Activated T-helper 2 cell treated with anti-CD3 and anti-CD28 coated beads, Interferon-gamma antibody, Interleukin-2, Interleukin-4, amounts not matched to agents 10 μg/mL and 5 μg/mL and 100 μg/mL, durations not matched to agents 14 hours and 24 hours and 36 hours (primary cell): ENCODE measurements at places on chromosomes 16 and 17. TPM values are rescaled to one million over a fixed set of nuclear protein-coding genes. Genes with fewer than 3 reads are reported as not detected.

DNA sequence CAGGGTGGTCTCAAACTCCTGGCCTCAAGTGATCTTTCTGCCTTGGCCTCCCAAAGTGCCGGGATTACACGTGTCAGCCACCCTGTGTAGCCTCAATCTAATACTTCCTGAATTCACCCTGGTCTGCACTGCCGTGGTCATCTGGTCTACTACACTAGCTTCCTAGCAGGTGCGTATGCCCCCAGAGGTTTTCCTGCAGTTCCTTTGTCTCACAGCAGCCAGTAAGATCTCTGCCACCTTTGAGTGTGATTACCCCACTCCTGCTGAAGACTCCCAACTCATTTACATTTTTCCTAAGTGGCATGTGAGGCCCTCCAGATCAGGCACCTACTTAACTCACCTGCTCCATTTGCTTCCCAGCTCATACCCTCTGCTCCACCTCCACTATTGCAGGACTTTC is 5.1 kb upstream of the DDX19A start:
- DNase-seq = no peak

DNA sequence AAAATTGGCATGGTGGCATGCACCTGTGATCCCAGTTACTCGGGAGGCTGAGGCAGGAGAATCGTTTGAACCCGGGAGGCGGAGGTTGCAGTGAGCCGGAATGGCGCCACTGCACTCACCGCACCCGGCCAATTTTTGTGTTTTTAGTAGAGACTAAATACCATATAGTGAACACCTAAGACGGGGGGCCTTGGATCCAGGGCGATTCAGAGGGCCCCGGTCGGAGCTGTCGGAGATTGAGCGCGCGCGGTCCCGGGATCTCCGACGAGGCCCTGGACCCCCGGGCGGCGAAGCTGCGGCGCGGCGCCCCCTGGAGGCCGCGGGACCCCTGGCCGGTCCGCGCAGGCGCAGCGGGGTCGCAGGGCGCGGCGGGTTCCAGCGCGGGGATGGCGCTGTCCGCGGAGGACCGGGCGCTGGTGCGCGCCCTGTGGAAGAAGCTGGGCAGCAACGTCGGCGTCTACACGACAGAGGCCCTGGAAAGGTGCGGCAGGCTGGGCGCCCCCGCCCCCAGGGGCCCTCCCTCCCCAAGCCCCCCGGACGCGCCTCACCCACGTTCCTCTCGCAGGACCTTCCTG is at the start of gene HBQ1:
TSS of gene HBQ1 (plus strand) at position 359 of the 575 bp plus-strand sequence. CDS start at position 387, 28 bp downstream.
- no peak for DNase-seq

DNA sequence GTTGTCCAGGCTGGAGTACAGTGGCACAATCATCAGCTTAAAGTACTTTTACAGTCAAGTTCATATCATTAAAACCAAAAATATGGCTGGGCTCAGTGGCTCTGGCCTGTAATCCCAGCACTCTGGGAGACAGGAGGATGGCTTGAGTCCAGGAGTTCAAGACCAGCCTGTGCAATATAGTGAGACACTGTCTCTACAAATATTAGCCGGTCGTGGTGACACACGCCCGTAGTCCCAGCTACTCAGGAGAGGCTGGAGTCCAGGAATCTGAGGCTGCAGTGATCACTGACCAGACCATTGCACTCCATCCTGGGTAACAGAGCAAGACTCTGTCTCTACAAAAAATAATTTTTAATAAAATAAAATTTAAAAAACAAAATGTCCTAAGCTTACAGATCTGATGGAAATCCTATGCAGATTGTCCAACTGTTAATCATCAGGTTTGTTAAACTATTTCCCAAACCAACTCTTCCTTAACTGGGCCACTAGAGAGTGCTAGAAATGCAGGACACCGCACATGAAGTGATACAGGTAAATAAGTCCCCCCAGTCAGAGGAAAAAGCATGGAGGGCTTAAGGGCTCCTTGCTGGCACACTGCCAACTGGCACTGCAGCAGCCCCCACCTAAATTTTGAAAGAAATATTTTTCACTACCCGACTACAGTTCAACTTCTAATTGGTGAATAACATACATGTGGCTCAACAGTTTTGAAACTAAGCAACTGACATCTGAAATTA is 2.8 kb downstream of the USP22 start:
- no peak for DNase-seq

DNA sequence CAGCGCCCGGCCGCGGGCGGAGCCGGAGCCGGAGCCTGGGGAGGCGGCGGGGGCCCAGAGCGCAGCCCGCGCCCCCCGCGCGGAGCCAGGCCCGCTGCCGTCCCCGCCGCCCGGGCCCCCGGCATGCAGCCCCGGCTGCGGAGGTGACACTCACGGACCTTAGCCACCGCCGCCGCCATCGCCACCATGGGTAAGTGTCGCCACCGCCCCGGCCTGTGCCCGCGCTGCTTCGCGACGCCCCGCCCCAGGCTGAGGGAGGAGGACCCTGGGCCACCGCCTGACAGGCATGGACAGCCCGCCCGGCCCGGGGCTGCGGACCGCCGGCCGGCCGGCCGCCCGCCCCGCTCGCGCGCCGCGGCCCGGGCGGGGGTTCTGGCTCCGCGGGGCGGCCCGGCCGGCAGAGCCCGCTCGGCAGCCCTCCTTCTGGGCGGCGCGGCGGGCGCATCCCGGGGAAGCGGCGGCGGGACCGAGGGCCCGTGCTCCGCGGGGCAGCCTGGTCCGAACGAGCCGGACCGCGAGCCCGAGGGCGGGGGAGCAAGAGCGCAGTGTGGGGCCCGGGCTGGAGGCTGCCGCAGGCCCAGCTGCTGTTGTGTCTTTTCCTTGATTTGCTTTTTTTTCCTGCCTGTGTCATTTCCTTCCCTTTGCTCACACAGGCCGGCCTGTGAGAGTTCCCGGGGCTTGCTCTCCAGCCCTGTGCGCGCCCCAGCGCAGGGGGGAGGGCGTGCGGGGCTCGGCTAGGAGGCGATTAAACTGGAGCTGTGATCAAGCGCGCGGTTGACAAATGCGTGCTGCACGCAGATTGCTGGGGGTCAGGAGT is 565 bp downstream of the MAP3K3 start:
- DNase-seq = peak; percentile 54

- DNase-seq = peak; percentile 48
Observed at GRCh38 chr16:50153596-50154419, 702 bp downstream of the TENT4B start.

DNA sequence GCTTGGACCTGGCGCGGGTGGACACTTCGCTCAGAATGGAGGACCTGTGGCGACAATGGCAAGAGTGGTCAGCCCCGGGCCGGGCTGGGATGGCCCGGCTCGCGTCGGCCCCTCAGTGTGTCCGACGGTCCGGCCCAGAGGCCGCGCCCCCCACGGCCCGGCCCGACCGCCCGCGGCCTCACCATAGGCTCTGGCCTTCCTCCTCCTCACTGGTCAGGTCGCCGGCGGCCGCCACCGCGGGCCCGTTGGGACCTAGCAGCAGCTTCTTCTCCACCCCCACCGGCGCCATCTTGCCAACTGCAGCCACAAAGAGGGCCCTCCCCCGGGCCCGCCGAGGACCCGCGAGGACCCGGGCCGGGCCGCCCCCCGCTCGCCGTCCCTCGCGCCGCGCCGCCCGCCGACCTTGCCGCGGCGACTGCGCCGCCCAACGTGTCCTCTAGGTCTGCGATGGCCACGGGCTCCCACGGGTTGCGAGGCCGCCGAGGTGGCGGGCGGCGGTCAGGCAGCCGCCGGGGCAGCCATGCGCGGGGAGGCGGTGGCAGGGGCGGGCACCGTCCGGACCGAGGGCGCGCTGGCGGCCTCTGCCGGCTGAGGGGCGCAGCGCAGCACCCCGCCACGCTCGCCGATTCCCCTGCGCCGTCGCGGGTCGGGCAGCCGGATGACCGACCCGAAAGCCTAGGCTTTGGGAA is at the start of gene DYNC1LI2:
TSS of gene DYNC1LI2 (minus strand) at position 307 of the 689 bp plus-strand sequence. CDS start at position 289, 18 bp downstream.
- DNase-seq = peak; percentile 76

GRCh38 chr16:22372882-22373661 is 1.3 kb downstream of the CDR2 start:
- no peak for DNase-seq

DNA sequence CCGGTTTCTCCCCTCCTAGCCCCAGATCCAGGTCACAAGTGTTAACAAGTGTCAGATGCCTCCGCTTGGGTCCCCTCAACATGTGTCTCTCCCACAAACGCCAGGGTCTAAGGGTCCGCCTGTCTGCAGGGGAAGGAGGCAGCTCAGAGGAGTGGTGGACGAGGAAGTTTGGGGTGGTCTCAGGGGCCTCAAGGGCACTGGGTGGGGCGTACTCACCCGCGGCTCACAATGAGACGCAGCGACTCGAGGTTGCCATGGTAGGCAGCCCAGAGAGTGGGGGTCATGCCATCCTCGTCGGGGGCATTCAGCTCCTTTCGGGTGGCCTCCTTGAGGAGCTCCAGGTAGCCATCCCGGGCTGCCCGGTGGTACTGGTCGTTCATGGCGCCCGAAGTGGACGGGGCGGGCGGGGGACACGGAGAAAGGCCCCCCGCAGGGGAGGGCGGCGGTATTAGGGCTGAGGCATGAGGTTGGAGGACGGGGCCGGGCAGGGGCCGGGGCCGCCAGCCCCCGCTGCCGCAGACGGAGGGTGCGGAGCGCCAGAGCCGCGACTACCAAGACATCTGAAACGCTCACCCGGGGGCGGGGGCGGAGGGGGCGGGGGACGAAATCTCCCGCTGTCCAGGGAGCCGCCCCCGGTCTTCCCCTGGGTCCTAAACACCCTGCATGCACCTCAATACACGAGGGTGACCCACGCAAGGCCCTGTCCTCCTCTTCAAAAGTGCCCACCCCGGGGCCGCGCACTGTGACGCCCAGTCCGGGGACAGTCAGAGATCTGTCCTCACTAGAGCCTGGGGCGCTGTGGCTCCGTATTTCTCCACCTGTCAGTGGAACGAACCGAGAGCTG is at the start of gene USH1G:
TSS of gene USH1G (minus strand) at position 562 of the 844 bp plus-strand sequence. CDS start at position 380, 182 bp downstream.
- DNase-seq = no peak

DNA sequence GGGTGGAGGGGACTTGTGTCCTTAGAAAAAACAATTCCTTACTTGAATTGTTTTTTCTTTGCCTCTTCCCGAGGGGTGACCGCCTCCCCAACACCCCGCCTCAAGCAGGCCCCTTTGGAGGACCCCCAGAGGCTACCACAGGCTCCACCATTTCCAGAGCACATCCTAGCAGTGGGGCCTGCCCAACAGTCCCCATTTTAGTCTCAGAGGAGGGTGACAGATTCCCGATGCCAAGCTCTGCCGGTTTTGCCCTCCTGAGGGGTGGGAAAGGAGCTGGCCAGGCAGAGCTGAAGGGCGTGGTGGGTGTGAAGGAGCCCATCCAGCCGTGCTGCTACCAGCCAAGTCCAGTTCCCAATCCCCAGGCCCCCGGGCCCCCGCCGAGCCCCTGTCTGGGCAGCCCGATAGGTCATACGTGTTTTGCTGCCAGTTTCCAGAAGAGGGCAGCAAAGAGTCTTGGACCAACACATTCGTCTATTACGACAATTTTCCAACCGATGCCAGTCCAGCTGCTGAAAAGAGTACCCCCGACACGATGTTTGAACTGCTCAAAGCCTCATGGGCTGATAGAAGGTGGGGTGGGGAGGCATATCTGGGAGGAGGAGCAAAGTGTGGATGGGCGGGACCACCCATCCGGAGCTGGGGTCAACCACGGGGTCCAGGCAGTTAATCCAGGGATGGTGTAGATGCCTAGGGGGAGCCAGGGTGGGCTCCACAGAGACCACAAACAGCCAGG is 18.8 kb upstream of the GAA start:
- peak; percentile 38 for DNase-seq

- no peak for DNase-seq
Observed at GRCh38 chr17:82332669-82333278, 792 bp downstream of the SECTM1 start.

DNA sequence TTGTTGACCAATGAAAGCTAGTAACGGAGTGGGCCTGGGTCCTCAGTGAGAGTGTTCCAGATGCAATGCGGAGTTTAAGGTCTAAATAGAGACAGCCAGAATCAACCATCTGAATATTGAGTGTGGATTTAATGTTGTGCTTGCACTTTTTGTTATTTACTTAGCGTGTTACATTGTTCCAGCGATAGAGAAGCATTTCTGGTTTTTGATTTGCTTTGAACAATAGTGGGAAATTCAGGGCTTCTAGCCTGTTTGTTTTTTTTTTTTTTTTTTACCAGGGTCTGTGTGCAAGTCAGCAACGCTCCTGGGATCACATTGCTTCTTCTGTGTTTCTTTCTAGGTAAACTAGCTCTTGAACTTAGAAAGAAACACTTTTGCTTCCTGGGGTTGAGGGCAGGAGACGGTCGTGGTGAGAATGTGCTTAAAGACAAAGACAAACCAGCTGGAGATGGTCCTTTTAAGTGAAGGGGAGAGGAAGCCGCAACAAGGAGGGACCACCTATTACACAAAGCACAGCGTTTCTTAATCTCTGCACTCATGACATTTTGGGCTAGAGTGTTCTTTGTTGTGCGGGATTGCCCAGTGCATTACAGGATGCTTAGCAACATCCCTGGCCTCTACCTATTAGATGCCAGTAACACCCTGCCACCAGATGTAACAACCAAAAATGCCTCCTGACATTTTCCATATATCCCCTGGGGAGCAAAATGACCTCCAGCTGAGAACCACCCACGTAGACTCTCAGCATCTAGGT is 119.2 kb downstream of the MAP2K6 start:
- DNase-seq = no peak

- no peak for DNase-seq
Observed at GRCh38 chr16:62089715-62090114, 53.5 kb upstream of the CDH8 start.

DNA sequence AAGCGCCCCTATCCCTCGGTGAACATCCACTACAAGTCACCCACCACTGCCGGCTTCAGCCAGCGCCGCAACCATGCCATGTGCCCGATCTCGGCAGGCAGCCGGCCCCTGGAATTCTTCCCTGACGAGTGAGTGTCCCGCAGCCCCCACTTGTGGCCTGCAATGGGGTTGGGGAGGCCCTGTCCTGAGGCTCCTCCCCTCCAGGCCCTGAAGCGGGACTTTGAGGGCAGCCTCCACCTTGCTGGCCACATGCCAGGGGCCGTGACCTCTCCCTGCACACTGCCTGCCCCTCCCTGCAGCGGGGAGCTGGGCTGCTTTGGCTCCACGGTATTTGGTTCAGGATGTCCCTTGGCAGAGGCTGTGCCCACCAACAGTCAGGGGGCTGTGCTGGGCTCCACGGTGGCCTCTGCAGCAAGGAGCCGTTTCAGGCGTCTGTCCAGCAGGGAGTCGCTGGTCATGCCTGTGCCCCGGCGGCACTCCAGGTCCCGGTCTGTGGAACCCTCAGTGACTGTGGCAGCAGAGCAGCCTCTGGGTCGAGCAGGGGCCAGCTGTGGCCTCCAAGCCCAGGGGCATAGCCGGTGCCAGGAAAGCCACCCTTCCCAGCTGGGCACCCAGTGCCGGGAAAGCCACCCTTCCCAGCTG is 8.3 kb downstream of the NME3 start:
- no peak for DNase-seq

DNA sequence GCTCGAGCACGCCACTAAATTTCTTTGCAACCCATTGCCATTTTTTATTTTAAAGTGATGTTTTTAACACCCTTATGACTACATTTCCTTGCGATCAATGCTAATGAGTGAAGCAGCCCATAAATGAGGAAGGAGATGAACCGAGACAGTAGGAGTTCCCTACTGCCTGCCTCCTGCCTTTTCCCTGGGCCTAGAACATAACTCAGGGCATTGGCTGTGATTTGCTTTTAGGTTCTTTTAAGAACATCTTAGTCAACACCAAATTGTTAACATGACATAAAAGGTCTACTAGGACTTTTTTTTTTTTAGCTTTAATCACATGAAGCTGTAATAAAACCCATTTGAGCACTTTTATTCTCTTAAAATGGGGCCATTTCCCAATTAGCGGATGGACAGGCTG is 81.3 kb downstream of the MAP2K6 start:
- DNase-seq = no peak

Gene DHX8
- 53.2 and 56.8 TPM in 2 replicates for total RNA-seq

Gene PRSS8
- not detected in 2 replicates for total RNA-seq

Gene NPIPB8
- total RNA-seq = 1.5 and 2.1 TPM in 2 replicates

Gene KRTAP3-1
- not detected in 2 replicates for total RNA-seq

Gene RPH3AL
- total RNA-seq = 3.2 and 3.5 TPM in 2 replicates

Gene SRL
- not detected in 2 replicates for total RNA-seq

Gene HBQ1
- total RNA-seq = 0.39 and 0.62 TPM in 2 replicates

Gene OTOP3
- total RNA-seq = not detected in 2 replicates
